Mucosa of descending colon (tissue), 3 donors: ENCODE measurements at places on chromosomes 3 and 15. TPM values are rescaled to one million over a fixed set of nuclear protein-coding genes. Genes with fewer than 3 reads are reported as not detected.

DNA sequence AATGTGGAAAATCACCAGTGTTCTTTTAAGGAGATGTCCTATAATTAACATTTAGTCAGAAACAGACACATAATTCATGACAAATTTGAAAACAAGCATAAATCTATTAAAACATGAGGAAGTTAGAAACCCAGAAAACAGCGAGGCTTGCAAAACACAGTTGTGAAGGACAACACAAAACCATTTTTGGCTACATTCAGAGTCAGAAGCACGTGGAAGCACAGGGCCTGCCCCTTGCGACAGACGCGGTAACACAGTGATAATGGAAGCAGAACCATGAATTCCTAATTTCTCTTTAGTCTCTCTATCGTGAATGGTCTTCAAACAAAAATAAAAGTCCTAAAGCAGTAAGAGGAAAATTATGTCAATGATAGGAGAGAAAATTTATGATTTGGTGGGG lies 12.2 kb downstream of the NCEH1 start:
- DNase-seq = no peak

DNA sequence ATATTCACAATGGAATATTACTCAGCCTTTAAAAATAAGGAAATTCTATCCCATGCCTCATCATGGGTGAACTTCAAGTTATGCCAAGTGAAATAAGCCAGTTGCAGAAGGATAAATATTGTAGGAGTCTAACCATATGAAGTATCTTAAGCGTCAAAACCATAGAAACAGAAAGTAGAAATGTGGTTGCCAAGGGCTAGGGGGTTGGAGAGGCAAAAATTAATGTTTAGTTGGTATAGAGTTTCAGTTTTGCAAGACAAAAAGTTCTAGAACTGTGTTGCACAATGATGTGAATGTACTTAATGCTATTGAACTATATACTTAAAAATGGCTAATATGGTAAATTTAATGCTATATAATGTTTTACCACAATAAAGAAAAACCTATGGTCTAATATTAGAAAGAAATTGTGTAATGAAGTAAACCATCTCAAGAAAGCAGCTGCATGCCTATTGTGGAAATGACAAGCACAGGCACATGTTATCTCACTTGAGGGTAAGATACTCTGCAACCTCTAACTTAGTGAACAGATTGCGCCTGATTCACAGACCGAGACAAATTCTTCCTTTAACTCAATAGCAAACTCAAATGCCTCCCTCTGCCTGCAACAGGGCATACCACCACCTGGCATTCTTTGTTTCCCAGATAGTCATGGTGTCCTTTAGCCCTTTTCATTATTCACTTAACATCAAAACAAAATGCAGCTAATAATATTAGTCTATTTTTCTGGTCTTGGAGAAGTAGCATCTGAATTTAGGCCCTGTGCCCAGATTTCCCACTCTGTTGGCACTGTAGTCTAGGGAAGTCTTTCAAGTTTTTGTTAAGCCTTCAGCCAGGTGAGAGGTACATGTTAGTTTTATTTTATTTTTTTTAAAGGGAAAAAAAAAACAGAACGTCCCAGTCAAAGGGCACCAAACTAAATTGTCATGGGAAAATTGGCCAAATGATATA lies 80.2 kb upstream of the ACP3 start:
- DNase-seq = no peak

- DNase-seq = no peak
These were observed 49.9 kb upstream of the DPPA4 start for GRCh38 chr3:109387201-109387600.

DNA sequence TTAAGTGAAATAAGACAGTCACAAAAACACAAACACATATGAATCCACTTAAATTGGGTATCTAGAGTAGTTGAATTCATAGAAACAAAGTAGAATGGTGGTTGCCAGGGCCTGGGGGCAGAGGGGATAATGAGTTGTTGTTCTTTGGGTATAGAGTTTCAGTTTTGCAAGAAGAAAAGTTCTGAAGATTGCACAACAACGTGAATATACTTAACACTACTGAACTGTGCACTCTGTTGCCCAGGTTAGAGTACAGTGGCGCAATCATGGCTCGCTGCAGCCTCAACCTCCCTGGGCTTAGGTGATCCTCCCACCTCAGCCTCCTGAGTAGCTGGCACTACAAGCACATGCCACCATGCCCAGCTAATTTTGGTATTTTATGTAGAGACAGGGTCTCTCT lies 14.9 kb downstream of the GRAMD2A start:
- no peak for DNase-seq

- no peak for DNase-seq
These were observed 580.9 kb downstream of the EDEM1 start for GRCh38 chr3:5768281-5768945.

- DNase-seq = no peak
These were observed 333.1 kb downstream of the RORA start for GRCh38 chr15:60895986-60896385.

GRCh38 chr15:67922971-67923945 lies 83.4 kb upstream of the RNU6-1 start:
- DNase-seq = no peak

GRCh38 chr3:195040773-195041520 lies 230.0 kb downstream of the XXYLT1 start:
- DNase-seq = no peak

- no peak for DNase-seq
These were observed 11.6 kb upstream of the RPL29 start for GRCh38 chr3:52007291-52007690.

GRCh38 chr15:25179673-25180511 lies 225.1 kb downstream of the SNRPN start:
- no peak for DNase-seq

DNA sequence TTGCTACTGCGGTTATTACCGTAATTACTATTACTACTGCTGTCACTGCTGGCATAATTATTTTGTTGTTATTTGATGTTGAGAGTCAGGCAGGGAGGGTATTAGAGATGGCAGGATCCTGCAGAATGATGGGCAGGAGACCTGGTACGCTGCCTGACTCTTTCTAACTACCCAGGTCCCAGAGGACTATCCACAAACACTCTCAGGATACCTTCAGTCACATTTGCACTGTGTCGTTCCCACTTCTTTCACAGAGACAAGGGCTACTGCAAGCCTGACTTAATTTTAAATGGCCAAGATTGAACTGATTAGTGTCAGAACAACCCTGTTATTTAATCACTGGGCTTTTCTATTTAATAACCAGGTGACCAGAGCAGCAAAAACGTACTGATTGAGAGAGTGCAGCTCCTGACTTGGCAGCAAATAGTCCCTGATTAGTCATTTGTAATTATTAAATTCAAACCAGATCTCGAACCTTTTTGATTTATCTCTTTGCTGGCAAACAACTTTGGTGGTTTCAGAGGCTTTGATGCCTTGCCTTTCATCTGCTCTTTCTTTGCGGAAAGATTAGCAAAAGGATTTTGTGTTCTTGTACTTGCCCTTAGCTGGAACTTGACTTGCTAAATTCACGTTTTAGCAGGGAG lies 88.8 kb upstream of the ARHGEF3 start:
- no peak for DNase-seq

GRCh38 chr3:42375121-42375800 lies 35.1 kb downstream of the LYZL4 start:
- DNase-seq = no peak

GRCh38 chr15:77838595-77838994 lies 205.9 kb upstream of the LINGO1 start:
- DNase-seq = peak; percentile 4

- DNase-seq = peak; percentile 87
These were observed 89.5 kb upstream of the CHD2 start for GRCh38 chr15:92810418-92811138.

DNA sequence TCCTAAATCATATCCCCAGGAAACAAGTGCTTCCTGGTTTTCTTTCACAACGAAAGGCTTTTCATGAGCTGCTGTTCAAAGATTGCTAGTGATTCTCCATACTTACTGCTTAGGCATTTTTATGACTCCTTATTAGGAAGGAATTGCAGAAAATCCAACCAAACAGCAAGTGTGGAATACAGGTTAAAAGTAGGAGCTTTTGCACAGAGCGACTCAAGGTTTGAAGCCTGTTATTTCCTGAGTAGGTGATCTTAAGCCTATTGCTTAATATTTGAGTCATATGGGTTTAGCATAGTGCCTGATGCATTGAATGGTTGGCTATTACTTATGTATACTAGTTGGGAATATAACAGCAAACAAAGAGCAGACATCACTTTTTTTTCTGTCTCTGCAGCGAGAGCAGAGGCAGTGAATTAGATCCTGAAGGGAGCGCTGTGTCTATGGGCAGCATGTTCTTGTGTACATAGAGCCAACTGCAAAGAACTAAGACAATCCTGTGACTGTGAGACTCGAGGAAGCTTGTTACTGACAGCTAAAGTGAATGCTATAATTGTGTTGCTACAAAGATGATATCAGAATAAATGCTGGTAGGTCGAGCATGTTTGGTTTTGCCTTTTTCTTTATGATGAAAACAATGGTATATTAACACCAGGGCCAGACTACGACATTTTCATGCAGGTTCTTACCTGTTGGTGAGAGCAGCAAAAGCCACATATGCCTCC lies 6.3 kb downstream of the TM4SF1 start:
- no peak for DNase-seq

The GOLGA8F gene
- not detected for total RNA-seq

The SLC7A14 gene
- 0.26 TPM for total RNA-seq

The LARP6 gene
- 0.55 TPM for total RNA-seq

The EXD1 gene
- not detected for total RNA-seq

The C3orf49 gene
- not detected for total RNA-seq

The ENTPD3 gene
- 5.5 TPM for total RNA-seq

The LRRC3B gene
- total RNA-seq = not detected

The TOP2B gene
- 72.1 TPM for total RNA-seq
